ENCODE measurements at places on chromosomes 11 and 22. TPM values are rescaled to one million over a fixed set of nuclear protein-coding genes. Genes with fewer than 3 reads are reported as not detected.

Gene SLN
- not detected for total RNA-seq

Gene VPREB3
- total RNA-seq, result not detected

Gene TLCD5
- total RNA-seq, result 8.1 TPM

Gene RBM14
- total RNA-seq, result 19.9 TPM

Gene TTC28
- total RNA-seq, result 2.9 TPM

Gene FOSL1
- 37.3 TPM for total RNA-seq

Gene TYR
- not detected for total RNA-seq

Gene ADAMTS8
- 2.6 TPM for total RNA-seq

Gene DNAJB7
- not detected for total RNA-seq

Gene LDHAL6A
- total RNA-seq, result not detected

Gene C2CD3
- total RNA-seq, result 5.8 TPM

GRCh38 chr22:41781507-41781906 is 19.0 kb upstream of the CCDC134 start:
- DNase-seq, result no peak

- DNase-seq, result peak; percentile 73
These were observed at the start of gene CREB3L1 for GRCh38 chr11:46277622-46278386. Gene CREB3L1, plus strand, starts transcription at chr11:46277662. Its CDS starts 450 bp downstream, at chr11:46278112.

GRCh38 chr11:16895306-16895705 is 118.9 kb downstream of the PLEKHA7 start:
- DNase-seq, result no peak

- no peak for DNase-seq
These were observed 17.0 kb upstream of the FXYD2 start for GRCh38 chr11:117841551-117842031.

- DNase-seq, result no peak
These were observed 366.7 kb downstream of the BUD13 start for GRCh38 chr11:116406042-116406441.

DNA sequence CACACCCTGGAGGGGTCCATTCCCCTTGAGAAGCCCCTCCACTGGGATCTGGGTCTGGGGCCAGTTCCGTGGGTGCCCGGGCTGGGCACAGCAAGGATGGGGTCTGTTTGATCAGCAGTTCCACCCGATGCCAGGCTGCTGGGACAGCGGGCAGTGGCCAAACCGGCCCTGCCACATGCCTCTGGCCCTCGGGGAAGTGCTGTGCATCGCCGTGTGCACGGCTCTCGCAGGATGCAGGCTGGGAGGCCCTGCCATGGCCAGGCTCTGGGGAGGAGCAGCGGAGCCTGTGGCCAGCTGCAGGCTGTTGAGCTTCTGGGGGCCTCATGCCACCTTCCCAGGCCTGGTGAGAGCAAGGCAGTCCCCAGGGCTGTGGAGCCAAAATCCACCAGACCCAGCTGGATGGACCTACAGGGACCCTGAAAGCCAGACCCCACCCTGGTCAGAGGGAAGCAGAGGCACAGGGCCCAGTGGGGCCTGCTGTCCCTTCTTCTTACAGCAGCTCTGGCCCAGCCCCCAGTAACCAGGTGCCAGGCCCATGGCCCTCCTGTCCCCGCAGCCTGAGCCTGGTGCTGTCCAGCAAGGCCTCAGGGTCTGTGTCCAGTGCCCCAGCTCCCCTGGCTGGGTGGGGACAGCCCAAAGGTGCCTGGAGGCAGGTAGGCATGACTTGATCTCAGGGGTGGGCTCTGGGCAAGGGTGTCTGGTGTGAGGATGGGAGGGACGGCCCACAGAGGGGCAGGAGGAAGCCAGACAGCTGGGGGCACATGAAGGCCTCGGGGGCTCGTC is 57.3 kb downstream of the WNT7B start:
- DNase-seq, result no peak

GRCh38 chr22:31128156-31128555 is 5.4 kb downstream of the INPP5J start:
- no peak for DNase-seq

DNA sequence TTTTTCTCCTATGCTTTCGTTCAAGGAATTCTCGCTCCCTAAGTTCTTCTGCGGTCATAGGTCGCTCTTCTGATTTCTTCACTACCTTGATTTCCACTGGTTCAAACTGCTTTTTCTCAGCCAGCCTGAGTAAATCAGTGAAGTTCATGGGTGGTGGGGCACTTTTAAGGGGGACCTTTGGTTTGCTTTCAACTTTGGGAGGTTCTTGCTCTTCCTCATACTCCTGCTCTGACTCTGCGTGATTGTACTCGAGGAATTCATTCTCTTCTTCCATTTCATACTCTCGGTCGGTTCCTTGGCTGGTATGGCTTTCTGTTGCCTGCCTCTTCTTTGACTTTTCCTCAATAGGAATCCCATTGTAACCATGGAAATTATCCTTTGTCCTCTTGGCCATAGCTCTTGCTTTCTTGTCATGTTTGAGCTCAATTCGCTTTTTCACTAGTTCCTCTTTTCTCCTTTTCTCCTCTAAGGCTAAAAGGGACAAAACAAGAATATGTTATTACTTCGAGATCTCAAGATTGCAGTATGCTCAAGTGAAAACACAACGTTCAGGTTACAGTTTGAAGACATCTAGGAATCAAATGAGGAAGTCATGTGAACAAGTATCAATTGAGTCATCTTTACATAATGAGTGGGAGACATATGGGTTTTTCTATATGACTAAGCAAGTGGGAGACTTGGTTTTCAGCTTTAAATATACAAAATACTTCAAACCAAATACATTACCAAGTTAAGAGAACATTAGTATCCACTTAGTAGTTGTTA is 16.2 kb downstream of the MISFA start:
- DNase-seq, result no peak

- DNase-seq, result no peak
These were observed 15.2 kb downstream of the SCARF2 start for GRCh38 chr22:20422271-20423007.

DNA sequence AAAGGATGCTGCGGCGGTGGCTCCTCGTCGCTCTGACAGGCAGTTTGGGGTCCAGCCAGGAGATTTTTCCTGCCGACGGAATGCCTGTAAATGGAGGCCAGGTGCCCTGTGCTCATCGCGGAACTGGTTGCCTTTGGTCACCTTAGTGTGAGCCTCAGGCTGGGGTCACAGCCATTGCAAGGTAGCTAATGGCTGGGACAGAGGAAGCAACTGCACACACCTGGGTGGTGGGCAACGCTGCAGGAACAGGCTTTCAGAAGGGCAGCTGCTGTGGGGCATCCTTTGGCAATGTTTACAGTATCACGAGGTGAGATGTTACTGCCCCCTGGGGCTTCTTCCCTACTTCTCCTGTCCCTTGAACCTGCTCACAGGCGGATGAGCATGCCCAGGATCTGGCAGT is 205.5 kb downstream of the GRIK4 start:
- no peak for DNase-seq

DNA sequence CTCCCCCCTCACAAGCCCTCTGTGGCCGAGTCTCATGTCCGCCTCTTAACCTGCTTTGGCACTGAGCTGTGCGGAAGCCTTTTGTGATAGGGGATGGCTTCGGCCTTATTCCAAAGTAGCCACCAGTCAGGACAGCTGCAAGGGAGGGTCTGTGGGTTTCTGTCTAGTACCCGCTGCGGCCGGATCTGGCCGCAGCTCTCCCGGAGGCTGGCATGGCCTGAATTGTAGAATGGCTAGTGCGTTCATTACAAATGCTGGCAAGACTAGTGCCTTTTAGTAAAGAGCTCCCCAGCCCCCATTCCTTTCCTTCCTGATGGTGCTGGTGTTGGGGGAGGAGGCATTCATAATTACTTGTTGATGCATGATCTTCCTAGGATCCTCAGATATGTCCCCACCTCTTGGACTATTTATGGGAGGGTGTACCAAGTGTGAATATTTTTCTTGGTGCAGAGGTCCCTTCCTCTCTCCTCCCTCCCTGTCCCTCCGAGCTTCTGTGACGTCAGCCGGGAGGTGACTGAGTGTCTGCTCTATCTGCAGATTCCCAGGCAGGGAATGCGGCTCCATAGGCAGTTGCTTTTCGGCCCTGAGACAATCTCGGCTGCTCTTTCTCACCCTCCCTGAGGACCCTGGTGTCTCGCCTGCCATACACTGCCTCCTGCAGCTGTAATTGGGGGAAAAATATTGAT is 108.7 kb upstream of the E2F8 start:
- DNase-seq, result no peak

GRCh38 chr22:49197505-49197904 is 630.2 kb downstream of the BRD1 start:
- DNase-seq, result no peak

- no peak for DNase-seq
These were observed 112.6 kb downstream of the LUZP2 start for GRCh38 chr11:24609192-24610119.

DNA sequence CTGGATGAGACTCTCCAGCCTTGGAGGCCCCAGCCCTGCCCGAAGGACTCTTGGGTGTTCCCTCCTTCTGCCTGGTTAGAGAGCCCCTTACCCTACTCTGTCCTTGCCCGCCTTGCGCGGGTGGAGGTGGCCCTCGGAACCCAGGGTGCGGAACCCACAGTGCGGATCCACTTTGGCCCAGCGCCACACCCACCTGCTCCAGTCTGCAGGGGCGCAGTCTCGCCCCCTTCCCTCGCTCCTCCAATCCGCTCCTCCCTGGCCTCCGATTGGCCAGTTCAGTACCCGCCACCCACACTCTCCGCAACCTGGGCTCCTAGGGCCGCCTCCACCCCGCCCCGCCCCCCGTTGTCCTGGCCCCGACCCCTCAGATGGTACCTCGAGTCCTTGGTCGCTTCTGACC is 2.4 kb downstream of the CAPN1 start:
- DNase-seq, result no peak

DNA sequence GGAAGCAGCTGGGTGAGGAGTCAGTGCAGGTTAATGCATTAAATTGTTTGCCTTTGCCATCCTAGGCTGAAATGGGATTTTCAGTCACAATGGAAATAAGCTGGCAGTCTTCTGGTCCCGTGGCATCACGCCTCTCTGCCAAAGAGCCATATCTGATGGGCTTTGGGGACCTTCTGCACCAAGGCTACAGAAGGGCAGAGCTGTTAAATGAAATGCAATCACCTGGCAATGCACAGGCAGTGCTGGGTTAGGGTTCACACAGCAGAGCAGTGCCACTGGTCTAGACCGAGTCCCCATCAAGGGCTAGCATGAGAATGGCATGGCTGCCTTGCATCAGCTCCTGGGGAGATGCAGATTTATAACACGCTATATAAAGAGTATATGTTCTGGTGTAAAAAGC is 749.2 kb downstream of the NTM start:
- no peak for DNase-seq

DNA sequence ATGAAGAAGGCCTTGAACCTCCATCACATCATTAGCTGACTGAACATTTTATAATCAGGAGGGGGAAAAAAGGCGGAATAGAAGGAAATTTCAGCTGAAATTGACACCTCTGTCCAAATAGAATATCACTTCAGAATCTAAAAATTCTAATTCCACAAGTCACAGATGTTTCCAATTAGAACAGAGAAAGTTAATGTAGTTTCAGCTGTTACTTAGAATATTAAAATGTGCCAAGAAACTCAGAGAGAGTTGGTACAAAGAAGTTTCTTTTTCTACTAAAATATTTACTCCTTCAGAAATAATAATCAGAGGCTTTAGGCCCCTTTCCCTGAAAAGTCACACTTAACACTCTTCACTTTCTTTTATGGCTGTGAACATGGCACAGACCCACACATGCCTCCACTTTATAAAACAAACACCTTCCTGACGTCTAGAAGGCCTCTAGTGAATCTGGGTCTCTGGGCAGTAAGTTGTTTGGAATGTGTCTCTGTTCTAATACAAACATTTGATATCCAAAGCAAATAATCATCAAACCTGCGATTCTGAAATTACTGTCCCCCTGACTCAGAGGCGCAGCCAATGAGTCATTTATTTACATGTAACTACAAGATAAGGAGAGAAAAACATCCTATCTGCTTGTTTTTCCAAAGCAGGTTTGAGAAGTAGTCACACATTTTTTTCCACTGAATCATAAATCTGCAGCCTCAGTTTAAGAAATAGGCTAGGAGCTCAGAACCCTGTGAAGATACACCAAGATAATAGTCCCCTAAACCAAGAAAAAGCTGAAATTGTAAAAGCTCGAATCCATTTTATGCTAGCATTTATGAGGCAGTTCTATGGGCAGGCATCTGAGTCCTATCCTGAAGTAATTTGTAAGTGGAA is 148.4 kb downstream of the ME3 start:
- peak; percentile 78 for DNase-seq

DNA sequence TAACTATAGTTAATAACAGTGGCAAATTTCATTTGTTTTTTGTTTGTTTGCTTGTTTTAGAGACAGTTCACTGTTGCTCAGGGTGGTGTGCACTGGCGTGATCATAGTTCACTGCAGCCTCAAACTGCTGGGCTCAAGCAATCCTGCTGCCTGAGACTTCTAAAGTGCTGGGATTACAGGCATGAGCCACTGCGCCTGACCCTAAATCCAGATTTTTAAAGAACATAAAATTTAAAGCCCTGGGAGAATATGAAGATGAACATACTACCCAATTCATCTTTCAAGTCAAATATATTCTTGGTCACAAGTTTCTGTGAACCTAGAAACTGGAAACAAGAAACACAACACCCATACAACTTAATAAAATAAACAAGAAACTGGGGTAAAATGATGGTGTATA is 28.1 kb downstream of the RRAS2 start:
- no peak for DNase-seq

- no peak for DNase-seq
These were observed 30.7 kb upstream of the TOLLIP start for GRCh38 chr11:1340111-1340510.

- DNase-seq, result no peak
These were observed 786.7 kb downstream of the TBC1D22A start for GRCh38 chr22:47548953-47549740.

GRCh38 chr11:68343761-68344256 is 31.4 kb downstream of the LRP5 start:
- no peak for DNase-seq

GRCh38 chr11:131422029-131422428 is 51.6 kb downstream of the NTM start:
- no peak for DNase-seq

- DNase-seq, result no peak
These were observed 15.8 kb downstream of the DGKZ start for GRCh38 chr11:46363031-46363407.

- DNase-seq, result no peak
These were observed 159.1 kb downstream of the WNT11 start for GRCh38 chr11:76047231-76047630.

GRCh38 chr11:129368889-129369672 is 6.6 kb upstream of the BARX2 start:
- no peak for DNase-seq

GRCh38 chr22:24327832-24328231 is 57.2 kb downstream of the SPECC1L start:
- no peak for DNase-seq

- no peak for DNase-seq
These were observed 73.3 kb downstream of the PRSS23 start for GRCh38 chr11:86873573-86874083.

GRCh38 chr11:96023275-96023674 is 99.4 kb upstream of the MTMR2 start:
- DNase-seq, result no peak

DNA sequence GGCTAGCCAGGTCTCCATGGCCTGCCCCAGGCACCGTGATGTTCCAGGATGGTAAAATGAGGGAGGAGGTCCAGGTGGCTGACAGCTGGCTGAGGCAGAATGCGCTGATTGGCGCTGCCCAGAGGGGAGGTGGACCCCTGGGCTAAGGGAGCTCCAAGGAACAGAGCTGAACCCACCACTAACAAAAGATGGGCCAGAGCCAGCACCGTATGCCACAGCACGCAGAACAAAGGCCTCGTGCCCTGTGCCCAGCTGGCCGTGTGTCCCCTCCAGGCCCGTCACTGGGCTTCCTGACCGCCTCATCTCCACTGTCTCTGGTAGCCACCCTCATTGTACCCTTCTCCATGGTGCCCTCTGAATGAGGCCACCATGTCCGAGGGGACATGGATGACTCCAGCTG is 19.6 kb upstream of the PRODH start:
- no peak for DNase-seq

Measured in MG63 (cell line).